LNCaP clone FGC (cell line): ENCODE measurements at places on chromosomes 2 and 18.

- DNase-seq, result no peak
These were observed 329.7 kb upstream of the MEIS1 start for GRCh38 chr2:66105066-66105753.

DNA sequence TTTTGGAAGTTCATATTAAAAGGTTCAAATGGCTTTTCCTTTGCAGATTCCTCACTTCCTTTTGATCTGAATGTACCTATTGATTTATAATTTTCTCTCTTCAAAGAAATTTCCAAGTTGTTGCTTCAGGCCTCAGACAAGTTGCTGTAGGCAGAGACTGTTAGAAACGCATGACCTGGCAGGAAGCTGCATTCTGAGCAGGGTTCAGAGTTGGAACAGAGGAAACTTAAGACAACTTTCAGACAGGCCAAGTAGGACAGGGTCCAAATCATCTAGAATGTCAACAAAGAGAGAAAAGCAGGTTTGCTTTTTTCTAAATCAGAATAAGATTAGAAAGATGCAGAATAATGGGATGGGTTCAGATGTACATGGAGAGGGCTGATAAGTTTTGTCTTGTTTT, 416.3 kb downstream of the LRP1B start:
- no peak for DNase-seq

DNA sequence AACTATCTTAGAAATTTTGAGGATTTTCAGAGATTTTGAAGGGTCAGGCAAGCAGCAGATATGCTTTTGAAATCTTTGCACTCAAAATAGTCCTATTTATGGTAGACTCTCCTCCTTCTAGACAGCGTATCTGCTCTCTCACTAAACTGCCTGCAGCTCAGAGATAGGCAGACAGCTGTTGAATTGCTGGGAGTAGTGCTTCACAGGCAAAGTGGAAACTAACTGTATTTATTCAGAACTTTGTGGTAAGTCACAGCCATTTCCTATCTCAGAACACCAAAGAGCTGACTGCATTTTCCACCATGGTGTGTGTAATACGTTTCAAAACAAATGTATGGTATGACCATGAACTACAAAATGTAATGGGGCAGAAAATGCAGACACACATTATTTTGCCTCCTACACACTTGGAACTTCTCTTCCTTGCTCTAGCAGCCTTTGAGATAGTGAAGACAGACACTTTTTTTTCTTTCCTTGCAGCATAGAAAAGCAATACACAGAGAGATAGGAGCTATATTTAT, 352.4 kb downstream of the LRP1B start:
- DNase-seq, result no peak

DNA sequence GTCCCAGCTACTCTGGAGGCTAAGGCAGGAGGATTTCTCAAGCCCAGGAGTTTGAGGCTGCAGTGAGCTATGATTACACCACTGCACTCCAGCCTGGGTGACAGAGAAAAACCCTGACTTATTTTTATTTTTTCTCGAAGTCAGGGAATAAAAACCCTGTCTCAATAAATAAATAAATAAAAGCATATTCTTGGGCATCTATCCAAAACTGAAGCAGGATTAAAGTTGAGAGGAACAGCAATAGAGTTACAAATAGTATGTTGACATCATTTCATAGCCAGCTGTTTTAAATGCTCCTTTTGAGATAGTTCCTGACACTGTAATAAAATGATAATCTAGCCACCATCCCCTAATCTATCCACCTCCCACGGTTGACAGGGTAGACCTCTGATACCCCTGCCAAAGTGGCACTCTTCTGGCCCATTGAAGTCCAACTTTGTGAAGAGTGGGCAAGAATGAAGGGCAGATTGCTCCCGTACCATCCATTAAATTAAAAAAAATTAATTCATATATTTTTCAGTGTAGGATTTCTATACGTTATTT, 42.3 kb upstream of the LPIN2 start:
- no peak for DNase-seq

GRCh38 chr2:128562471-128563347, 244.0 kb upstream of the HS6ST1 start:
- no peak for DNase-seq

DNA sequence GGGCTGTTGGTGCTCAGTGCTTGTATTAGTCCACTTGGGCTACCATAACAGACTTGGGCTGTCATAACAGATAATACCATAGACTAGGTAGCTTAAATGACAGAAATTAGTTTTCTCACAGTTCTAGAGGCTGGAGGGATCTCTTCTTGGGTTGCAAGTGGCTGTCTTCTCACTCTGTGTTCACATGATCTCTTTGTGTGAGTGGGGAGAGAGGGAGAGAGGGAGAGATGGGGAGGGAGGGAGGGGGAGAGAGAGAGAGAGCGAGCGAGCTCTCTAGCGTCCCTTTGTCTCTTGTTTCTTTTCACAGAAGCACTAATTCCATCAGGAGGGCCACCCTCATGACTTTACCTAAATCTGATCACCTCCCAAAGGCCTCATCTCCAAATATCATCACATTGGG, 4.5 kb upstream of the XRCC5 start:
- no peak for DNase-seq

- no peak for DNase-seq
These were observed 69.5 kb downstream of the KYNU start for GRCh38 chr2:142946941-142947340.

DNA sequence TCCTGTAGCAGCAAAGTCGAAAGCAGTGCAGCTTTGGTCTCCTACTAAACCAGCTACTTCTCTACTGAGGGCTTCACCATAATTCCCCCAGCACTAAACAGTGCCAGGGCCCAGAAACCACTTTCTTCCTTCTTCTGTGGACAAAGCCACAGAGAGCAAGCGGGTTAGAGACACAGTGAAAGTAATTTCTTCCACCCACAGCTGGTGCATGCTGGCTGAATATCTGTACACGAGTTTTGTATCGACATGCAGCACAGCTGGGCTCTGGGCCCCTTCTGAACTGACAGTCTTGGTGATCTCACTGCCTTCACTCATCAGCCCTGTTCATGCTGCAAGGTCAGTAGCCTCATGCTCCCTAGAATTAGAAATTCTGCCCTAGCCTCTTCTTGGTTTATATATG, 74.0 kb upstream of the SULT1C3 start:
- DNase-seq, result no peak

GRCh38 chr2:51667679-51668078, 635.7 kb upstream of the NRXN1 start:
- no peak for DNase-seq

DNA sequence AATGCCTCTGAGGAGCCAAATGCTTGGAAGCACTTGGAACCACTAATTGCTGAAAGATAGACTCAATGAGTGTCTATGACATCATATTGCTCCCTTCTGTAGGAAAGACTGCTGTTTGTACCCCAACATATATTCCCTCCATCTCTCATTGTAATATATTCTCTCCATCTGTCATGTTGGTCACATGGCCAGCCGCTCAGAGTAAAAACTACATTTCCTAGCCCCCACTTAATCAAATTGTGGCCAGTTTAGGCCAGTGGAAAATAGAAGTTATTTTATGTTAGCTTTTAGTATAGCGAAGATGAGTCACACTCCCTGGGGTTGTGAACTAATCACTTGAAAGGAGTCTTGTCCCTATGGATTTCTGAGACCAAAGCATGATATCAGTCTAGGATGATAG, 160.2 kb downstream of the HNMT start:
- no peak for DNase-seq

GRCh38 chr2:160911258-160911657, 249.0 kb upstream of the TANK start:
- no peak for DNase-seq

GRCh38 chr2:111116843-111117597, 3.7 kb upstream of the BCL2L11 start:
- DNase-seq, result peak; percentile 80

DNA sequence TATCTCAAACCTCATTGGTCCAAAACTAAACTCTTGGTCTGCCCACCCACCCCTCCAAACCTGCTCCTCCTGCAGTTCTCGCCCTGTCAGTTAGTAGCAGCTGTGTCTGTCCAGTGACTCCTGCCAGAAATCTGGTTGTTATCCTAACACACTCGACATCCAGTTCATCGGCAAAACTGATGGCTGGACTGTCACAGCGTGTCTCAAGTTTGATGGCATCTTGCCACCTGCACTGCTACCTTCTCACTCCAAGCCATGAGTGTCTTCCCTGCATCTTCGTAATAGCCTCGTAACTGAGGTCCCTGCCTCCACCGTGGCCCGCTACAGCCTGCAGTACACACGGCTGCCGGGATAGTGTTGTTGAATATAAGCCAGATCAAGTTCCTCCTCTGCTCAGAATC, 470.1 kb upstream of the RAB12 start:
- no peak for DNase-seq

GRCh38 chr18:24019641-24020331, 5.2 kb downstream of the TTC39C start:
- DNase-seq, result no peak

DNA sequence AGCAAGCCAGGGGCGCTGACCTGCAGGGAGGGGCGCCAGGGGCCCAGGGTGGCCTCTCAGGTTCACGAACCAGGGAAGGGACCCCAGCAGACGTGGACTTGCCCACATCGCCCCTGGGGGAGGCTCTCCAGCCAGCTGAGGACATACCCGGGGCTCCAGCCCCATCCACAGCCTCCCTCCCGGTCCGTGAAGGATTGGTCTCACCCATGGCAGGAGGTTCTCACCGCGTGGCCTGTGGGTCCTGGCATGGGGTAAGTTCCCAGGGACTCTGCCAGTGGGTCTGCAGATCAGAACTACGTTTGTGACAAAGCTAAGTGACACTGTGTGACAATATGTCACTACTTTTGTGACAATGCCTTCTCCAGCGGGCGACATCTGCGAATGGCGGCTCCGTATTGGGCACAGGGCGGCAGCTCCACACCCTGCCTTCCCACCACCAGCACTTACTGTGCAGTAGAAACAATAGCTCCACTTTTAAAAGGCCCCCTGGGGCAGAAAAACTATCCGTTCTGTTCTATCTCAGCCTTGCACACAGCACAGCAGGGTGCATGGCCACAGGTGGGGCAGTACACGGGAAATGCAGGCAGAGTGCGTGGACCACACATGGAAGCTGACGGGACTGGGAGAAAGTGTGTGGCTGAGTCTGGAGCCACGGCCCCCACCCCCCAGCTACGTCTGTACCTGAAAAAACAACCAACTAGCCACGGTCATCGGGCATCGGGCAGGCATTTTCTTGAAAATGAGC, 65.2 kb upstream of the CTDP1 start:
- DNase-seq, result no peak
